EL (cell line): ENCODE measurements at places on chromosomes 2 and 18.

GRCh38 chr2:187117483-187117882, 268.5 kb upstream of the ZSWIM2 start:
- DNase-seq = peak; percentile 20

- no peak for DNase-seq
Measured at GRCh38 chr2:74222300-74222650, 23.9 kb downstream of the MTHFD2 start.

- DNase-seq = peak; percentile 64
Measured at GRCh38 chr2:206212673-206213513, 53.2 kb downstream of the EEF1B2 start.

- DNase-seq = no peak
Measured at GRCh38 chr2:70668432-70668831, 99.6 kb downstream of the ADD2 start.

GRCh38 chr2:239162141-239162821, 238.5 kb downstream of the HDAC4 start:
- DNase-seq = no peak

- no peak for DNase-seq
Measured at GRCh38 chr2:105576050-105576439, 168.7 kb upstream of the NCK2 start.
